ENCODE measurements at places on chromosomes 16 and 17.

- DNase-seq, result no peak
Measured at GRCh38 chr17:42460371-42460770, 1.7 kb downstream of the ATP6V0A1 start.

DNA sequence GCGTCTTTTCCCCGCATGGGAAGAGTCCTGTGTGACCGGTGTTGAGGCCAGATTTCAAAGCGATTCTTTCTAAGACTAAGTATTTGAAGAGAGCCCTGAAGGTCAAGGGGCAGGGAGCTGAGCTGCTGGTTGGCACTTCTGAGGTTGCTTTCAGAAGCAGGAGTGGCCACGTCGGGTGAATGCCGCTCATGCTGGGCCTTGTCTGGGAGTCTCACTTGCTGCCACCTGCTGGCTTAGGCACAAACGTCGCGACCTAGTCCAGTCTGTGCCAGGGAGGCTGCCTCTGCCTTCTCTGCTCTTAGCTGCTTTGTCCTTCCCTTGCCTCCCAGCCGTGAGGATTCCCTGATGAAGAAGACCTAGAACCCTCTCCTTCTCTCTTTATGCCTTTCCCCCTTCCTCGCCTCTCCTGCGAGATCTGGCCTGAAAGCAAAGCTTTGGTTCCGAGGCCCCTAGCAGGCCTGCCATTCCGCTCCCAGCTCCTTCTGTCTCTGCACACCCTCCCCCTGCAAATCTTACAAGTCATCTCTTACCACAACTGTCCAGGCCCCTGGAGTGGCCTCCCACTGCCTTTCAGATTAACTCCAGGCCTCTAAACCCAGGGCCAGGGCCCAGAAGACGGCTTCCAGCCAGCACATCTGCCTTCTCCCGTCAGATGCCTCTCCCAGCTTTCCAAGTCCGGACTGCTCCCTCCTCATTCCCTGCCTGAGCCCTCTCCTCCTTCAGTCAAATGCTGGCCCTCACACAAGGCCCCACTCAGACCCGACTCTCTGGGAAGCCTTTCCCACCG, 11.4 kb downstream of the CTNS start:
- DNase-seq, result peak; percentile 32

- no peak for DNase-seq
Measured at GRCh38 chr17:2090804-2091534, 36.1 kb downstream of the HIC1 start.

DNA sequence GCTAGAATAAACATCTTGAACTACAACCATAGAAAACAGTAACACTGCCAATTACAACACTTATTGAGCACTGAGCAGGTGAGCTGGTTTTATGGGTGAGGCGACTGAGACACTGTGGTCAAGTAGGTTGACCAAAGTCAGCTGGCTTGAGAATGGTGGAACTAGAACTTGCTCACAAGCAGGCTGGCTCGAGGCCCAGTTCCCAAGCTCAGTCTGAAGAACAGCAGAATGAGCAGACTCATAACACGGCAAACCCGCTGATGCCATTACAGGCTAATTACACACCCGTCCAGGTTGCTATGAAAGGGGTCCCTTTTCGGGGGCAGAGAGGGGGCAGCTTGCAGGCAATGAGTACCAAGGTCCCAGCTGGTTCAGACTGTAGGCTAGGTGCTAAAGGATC, 6.5 kb downstream of the ZZEF1 start:
- no peak for DNase-seq

GRCh38 chr16:54140057-54140787, 146.4 kb downstream of the IRX3 start:
- DNase-seq, result no peak

DNA sequence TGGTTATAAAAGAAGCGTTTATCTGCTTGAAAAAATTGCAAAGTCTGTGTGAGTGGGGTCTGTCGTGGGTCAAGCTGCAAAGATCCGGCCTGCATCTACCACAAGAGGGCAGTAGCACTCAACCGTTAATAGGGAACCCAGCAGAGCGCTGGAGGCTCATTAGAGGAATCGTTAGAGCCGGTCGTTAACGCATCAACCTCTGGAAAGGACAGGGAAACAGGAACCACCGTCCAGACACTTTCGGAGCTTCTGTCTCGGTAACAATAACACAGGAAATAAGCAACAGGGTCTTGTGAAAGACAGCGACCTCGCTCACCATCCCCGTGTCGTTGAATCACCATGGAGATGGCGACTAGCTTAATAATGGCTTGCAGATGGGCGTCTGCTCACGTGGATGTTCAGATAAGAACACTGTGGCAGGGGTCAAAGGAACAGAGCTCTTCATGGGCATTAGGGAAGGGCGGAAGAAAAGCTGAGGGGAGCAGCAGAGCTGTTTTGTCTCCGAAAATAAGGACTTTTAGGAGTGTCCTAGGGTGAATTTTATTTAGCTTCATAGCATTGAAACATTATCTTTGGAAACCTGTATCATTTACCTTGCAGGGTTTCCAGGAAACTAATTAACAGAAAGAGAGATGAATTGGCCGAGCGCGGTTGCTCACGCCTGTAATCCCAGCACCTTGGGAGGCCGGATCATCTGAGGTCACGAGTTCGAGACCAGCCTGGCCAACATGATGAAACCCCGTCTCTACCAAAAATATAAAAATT, 11.9 kb upstream of the NSRP1 start:
- DNase-seq, result peak; percentile 58

- DNase-seq, result no peak
Measured at GRCh38 chr17:52923658-52924057, 765.1 kb upstream of the CA10 start.

GRCh38 chr16:53915452-53916160, 211.7 kb downstream of the FTO start:
- no peak for DNase-seq

- no peak for DNase-seq
Measured at GRCh38 chr17:42087736-42088705, 10.3 kb downstream of the ZNF385C start.

GRCh38 chr17:78672871-78673371, 95.7 kb upstream of the DNAH17 start:
- no peak for DNase-seq

DNA sequence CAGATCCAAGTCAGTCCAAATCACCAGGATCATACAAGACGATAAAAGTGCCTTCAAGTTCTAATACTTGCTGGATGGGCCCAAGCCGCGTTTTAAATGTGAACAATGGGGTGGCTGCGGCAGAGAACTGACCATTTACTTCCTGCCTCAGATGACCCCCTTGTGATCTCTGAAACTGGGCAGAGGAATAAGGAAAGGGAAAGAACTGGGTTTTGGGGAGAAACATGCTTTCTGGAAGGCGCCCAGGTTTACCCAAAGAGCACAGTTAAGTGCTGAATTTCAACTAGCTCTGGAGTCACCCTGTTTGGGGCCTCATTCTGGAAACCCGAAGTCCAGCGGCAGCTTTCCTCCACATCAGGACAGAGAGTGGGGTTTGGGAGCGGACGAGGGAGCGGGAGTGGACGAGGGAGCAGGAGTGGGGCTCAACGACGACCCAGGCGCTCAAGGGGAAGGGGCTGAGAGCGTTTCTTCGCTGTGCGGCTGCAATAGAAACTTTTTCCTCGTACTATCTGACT, 1.6 kb downstream of the FAM20A start:
- no peak for DNase-seq

DNA sequence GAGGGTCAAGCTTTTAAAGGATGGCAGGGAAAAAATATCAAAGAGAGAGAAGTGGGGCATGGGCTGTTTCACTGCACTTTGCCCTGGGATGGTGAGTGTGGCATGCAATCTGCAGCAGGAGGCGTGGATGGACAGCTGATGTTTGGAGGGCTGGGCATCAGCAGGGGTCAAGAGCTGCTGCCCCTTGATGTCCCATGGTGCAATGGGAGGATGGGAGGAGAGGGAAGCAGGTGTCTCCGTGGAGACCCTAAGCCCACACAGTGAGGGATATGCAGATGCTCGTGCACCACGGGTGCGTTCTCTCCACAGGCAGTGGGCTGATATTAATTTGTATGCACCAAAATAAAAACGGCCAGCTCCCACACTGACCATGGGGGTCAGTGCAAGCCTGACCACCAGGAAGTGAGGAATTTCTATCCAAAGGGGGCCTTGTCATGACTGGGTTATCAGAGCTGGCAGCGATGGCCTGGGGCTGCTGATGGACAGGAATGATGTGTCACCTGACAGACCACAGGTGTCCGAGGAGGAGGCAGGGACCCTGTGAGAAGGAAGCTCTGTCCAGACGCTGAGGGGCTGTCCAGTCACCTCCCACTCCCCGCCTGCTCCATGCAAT, 183.6 kb downstream of the IRF8 start:
- no peak for DNase-seq

DNA sequence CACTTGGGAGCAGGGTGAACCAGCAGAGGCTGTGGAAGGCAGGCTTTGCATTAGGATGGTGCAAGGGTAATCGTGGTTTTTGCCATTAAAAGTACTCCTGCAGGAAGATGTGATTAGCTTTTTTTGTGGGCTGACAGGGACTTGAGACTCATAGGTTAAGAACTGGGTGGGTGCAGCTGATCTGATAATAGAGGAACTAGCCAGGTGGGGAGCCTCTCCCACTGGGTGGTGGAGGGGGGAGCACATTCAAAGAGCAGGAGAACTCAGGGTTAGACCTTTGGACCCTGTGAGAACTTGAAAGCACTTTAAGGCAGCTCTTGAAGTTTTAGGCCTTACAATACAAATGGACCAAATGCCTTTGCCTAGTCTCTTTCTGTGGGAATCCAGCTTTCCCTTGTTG, 32.4 kb downstream of the CCL4 start:
- no peak for DNase-seq

DNA sequence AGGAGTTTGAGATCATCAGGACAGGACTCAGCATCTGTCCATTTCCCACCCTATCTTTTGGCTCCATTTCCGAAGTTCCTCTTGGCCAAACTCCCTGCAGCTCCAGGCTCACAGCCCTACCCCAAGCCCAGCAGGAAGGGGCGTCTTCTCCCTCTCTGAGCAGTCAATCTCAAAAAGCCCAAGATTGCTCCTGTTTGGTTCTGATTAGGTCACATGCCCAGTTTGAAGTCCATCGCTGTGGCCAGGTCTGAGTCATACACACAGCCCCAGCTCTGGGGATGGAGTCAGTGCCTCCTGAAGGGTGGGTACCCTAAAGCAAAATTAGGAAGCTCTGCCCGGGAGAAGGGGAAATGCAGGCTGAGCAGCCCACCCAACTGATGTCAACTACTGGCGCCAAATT, 23.9 kb downstream of the SNX20 start:
- no peak for DNase-seq

DNA sequence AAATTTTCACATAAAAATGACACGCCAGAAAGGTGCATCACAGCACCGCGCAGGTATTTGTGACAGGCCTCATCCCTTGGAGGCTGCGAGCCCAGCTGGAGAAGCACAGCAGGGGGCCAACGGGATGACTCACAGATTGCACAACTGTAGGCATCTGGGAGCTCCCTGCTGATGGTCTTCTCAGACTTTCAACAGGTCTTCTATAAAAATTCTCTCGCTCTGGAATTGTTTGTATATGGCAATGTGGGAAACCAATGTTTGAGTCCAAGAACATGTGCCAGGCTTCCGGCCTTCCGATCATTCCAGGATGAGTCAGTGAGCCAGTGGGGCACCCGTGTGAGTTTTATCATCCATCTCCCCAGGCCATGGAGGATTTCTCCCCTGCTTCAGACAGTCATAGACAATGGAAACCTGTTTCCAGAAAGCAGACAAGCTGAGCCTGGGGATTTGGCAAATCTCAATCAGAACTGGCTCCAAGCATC, 24.1 kb upstream of the ADORA2B start:
- DNase-seq, result no peak

- no peak for DNase-seq
Measured at GRCh38 chr17:68640242-68640989, 39.2 kb upstream of the FAM20A start.

GRCh38 chr17:82228278-82228841, 482 bp upstream of the SLC16A3 start:
- peak; percentile 60 for DNase-seq

- DNase-seq, result no peak
Measured at GRCh38 chr16:51815523-51815922, 664.5 kb upstream of the SALL1 start.

GRCh38 chr17:72056727-72057290, 64.0 kb upstream of the SOX9 start:
- DNase-seq, result no peak

- no peak for DNase-seq
Measured at GRCh38 chr16:77989846-77990245, 32.5 kb upstream of the CLEC3A start.

GRCh38 chr16:56625140-56625942, at the start of gene MT1E:
TSS of gene MT1E (plus strand) at chr16:56625781. CDS start at chr16:56625852, 71 bp downstream.
- peak; percentile 49 for DNase-seq

- DNase-seq, result no peak
Measured at GRCh38 chr17:35377068-35377467, 3.6 kb upstream of the SLFN11 start.

- DNase-seq, result no peak
Measured at GRCh38 chr17:80795754-80796153, 195.9 kb upstream of the CHMP6 start.

DNA sequence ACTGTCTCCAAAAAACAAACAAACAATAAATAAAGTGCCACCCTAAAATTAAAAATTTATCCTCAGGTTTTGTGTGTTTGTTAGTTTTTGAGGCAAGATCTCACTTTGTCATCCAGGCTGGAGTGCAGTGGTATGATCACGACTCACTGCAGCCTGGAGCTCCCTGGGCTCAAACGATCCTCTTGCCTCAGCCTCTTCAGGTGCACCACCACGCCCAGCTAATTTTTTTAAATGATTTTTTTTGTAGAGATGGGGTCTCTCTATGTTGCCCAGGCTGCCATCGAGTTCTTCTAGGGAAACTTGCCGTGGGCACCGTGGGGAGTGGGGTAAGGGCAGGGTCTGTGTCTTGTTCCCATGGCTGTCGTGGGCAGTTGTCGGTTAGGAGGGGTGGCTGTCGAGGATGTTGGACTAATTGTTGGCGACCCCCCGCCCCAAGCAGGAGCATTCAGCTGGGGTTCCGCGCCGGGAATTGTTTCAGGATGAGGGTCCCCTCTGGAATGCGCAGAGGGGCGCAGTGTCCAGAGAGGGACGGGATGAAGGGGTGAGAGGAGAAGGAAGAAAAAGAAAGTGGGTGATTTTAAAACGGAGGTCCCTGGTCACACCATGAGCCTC, 1.1 kb upstream of the RNF213 start:
- DNase-seq, result no peak

DNA sequence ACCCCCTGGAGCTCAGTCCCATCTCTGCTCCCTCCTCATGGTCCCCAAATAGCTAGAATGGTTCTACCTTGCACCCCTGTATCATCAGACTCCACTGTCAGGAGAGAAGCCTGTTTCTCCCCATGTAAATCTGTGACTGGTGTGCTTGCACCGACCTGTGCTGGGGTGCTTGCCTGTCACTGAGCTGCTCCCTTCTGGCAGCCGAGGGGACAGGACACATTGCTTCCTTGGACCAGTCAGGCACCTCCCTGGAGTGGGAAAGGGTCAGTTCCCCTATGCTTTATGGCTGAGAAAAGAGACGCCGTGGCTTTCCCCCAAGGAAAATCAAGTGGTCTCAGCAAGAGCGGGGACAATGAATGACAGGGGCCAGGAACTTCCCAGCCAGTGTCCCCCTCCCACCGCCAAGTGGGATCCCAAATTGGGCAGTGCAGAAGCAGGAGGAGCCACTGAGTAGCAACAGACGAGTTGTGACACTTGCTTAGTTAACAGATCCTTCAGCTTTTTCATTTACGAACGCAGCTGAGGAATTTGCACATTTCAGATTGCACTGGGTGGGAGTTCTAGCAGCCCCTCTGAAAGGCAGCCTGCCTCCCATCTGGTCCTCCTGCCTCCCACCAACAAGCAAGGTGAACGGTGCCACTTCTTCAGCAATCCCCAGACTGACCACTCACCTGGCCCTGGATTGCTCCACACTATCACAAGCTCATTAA, 156.4 kb downstream of the KATNIP start:
- DNase-seq, result no peak

- DNase-seq, result no peak
Measured at GRCh38 chr17:37463039-37463438, 26.7 kb upstream of the DUSP14 start.

- no peak for DNase-seq
Measured at GRCh38 chr17:18377437-18378204, at the start of gene EVPLL. TSS of gene EVPLL (plus strand) at chr17:18377778. CDS start at chr17:18380938, 3,160 bp downstream.
